ENCODE measurements at places on chromosomes 7 and 10.

GRCh38 chr7:128124786-128125185 lies 93.5 kb upstream of the LRRC4 start:
- ATAC-seq, result no peak

DNA sequence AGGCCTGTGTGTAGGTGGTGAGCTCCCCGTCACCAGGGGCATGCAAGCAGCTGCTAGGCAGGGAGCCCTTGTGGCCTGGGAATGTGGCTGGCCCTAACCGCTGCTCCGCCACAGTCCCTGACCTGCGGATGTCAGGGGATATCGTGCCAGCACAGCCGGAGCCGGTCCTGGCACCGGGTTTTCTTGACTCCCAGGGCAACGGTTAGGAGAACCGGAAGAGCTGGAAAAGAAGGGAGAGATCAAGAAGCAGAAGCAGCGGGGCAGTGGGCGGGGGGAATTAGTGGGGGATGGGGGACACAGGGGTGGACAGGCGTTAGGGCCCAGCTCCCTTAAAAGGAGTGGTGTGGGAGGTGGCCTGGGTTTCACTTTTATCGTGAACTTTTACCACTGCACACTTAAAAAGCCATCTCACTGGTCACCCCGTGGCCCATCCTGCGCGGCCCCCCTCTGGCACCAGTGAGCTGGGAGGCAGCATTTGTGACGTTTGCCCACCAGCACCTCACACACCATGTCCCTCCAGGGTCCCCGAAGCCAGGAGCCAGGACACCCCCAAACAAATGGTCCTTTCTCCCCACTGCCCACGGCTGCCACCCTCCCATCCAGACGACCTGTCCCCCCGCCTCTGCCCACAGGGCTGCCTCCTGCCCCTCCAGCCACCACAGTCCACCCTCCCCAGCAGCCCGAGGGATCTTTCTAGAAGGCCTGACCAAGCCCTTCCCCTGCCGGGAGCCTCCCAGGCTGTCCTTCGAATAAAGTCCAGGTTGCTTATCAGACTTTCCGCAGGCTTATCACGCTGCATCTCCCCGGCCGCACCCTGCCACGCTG lies 1.8 kb upstream of the MICALL2 start:
- peak; percentile 3 for ATAC-seq

DNA sequence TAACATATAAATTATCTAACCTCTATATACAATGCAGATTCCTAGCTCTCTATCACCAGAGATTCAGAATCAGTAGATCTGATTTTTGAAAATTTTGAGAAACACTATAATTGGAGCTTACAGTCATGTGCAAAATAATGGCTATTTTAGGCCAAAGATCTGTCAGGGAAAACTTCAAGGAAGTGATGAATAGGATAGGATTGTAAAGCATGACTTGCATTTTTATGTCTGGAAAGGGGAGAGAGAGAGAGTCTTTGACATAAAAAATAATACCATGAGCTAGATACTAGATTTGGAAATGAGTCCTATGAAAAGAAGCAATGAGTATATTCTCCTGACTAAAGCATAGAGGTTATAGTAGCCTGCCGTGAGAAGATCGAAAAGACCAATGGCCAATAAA lies 181.1 kb downstream of the SDHAF3 start:
- ATAC-seq, result no peak

GRCh38 chr7:69722843-69723242 lies 124.6 kb downstream of the AUTS2 start:
- ATAC-seq, result peak; percentile 56

GRCh38 chr10:21173802-21174714 lies 276.9 kb upstream of the NEBL start:
- peak; percentile 52 for ATAC-seq

- ATAC-seq, result no peak
Observed at GRCh38 chr7:82805527-82805960, 357.1 kb downstream of the PCLO start.

- ATAC-seq, result no peak
Observed at GRCh38 chr10:63766745-63767137, 245.5 kb downstream of the REEP3 start.

- ATAC-seq, result no peak
Observed at GRCh38 chr10:76149602-76150138, 718.2 kb downstream of the LRMDA start.

DNA sequence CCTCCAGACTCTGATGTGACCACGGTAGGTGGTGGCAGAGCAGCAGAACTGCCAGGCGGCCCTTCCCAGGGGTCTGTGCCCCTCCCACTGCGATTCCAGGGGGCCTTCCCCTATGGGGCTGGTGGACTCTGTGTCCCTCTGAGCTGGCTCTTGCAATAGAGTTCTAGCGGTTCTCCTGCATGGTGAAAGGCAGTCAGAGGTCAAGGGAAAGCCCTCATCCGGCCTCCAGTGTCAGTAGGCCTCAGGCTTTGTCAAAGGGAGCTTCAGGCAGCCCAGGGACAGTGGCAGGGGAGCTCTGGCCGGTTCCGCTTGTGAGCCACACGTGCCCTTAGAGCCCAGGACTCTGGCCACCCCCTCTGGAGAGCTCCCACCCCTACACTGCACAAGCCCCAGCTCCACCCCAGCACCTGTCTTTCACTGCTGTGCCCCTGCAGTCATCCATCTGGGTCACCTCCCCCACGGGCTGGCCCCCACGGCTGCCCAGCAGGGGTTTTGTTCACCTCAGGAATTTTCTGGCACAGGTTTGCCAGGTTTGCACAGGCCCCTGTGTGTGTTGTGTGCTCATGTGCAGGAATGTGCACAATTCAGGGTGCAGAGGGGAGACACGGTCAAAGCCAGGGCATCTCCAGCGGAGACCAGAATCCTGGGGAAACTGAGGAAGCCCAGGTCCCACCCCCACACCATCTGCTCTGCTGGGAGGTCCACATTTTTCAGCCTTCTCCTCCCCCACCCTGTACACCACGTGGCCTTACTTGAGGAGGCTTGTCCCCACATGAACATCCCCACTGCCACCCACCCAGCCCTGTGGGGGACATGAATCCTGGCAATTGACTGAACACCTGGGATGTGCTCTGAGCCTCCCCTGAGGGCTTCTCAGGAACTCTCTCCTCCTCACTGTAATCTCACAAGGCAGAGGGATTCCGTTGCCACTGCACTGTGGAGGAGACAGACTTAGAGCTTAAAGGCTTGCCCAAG lies 23.8 kb downstream of the C10orf105 start:
- no peak for ATAC-seq

DNA sequence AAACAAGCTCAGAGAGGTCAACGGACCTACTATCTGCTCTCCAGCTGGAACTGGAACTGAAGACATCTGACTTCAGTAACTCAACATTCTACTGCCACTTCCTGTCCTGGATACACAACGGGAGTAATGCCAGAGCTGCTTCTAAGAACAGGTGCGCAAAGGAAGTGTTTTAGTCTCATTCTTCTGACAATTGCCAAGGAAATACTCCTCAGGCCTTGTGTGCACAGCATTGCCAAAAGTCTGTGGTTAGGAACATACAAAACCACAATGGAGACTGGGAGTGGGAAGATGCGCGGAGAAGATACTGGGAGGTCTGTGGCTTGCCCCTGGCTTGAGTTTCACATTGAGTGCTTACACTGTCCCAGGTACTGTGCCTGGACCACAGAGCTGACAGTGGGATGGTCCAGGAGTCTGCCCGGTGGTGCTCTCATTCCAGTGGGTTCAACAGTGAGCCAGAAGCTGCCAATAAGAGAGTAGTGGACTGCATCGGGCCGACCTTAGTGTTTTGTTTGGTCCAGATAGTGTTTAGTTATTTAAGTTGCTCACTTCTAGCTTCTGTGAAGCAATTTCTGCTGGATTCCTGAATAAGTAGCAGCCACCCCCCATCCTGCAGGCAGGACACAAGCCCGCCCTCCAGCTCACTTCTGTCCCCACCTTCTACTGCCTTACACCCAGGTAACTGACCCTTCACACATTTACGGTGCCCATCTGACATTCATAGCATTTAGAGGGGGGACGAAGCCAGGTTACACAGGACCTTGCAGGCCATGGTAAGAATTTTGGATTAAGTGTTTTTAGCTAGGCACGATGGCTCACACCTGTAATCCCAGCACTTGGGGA lies 10.3 kb downstream of the TBL2 start:
- no peak for ATAC-seq

- ATAC-seq, result no peak
Observed at GRCh38 chr7:136698231-136698630, 170.2 kb upstream of the CHRM2 start.

- ATAC-seq, result no peak
Observed at GRCh38 chr10:30365883-30366282, 16.8 kb upstream of the MTPAP start.

- ATAC-seq, result no peak
Observed at GRCh38 chr10:12644380-12645144, 295.2 kb downstream of the CAMK1D start.

- no peak for ATAC-seq
Observed at GRCh38 chr7:140990193-140990962, 24.4 kb downstream of the MRPS33 start.

- no peak for ATAC-seq
Observed at GRCh38 chr10:5555881-5556280, 31.1 kb downstream of the CALML3 start.

GRCh38 chr7:158454631-158455030 lies 133.0 kb downstream of the PTPRN2 start:
- no peak for ATAC-seq

Measured in gastroesophageal sphincter (tissue), 4 donors.